ENCODE measurements at places on chromosomes 2 and 18.

DNA sequence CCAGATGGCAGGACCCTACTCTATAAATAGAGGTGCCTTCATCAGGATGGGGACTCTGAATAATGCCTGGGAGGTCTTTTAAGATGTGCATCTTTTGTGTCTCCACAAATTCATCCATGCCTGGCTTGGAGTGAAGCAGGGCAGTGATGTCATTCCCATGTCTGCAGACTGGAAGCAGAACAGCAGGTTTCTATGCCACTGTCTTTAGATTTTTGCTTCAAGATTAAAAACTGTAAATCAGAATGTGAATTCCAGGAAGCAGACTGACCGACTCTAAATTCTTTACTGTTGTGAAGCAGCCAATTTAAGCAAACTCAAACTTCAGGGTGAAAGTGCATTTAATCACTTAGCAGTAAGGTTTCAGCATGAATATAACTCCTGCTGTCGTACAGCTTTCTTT is 159.3 kb downstream of the SCG2 start:
- no peak for DNase-seq

DNA sequence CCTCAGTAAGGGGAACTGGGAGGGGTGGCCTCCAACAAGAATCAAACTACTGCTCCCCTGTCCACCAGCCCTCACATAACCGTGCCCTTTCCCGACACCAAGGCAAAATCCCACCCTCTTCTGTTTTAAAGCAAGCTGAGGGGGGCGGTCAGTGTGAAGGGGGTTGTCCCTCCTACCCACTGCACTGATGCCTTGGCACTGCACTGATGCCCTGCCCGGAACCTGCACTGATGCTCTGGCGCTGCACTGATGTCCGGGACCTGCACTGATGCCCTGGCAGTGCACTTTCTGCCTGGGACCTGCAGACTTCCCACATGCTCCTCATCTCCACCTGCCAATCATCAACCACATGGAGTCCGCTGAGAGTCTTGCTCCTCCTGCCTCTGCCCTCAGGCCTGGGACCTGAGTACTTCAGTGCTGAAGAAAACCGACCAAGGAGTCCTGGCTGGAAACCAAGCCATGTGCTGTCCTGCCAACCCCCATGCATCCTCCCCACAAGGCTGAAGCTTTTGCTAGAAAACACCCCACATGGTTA is 179.5 kb downstream of the SMAD2 start:
- DNase-seq, result no peak

DNA sequence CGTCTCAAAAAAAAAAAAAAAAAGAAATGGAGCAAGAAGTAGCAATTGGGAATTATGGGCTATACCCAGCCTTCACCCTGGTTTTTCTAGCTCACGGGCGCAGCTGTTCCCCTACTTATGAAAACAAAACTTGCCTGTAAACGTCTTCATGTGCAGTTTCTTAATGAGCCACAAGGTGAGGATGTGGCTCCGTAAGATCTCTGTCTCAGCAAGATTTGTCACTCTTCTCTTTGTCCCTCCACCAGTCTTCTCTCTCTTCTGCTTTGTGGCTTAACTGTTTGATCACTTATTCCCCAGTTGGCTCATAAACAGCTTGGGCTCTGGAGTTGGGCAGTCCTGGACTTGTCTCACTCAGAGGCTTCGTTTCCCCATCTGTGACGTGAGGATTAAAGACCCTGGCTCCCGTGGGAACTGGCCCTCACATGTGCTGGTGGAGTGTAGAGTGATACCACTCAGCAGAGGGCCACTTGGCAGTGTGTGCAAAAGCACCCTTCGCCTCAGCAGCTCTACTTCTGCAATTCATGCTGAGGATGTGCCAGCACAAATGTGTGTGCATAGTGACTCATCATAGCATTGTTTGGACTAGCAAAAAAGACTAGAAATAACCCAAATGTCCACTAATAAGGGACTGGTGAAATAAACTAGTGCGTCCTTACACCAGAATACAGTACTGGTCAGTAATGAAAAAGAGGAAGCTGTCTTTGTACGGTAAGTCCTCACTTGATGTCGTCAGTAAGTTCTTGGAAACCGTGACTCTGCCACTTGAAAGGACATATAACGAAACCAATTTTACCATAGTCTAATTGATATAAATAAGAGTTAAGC is 8.7 kb downstream of the CEP68 start:
- no peak for DNase-seq

DNA sequence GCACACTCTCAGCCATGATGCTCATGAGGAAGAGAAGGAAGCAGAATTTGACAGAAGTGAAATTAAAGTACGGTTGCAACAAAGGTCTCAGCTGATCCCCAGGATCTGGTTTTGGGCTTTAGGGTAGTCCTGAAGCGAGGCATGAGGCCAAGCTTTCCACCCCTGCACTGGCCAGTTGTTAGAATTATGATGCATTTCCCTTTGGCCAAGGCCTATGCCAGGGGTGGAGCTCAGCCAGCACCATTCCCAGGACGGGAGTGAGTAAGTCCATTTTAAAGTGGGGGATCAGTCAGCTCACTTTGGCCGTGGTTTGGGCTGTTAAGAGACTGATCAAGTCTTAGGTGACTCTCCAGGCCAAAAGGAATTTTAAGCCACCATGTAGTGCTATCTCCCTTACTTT is 314.5 kb upstream of the MMADHC start:
- no peak for DNase-seq

DNA sequence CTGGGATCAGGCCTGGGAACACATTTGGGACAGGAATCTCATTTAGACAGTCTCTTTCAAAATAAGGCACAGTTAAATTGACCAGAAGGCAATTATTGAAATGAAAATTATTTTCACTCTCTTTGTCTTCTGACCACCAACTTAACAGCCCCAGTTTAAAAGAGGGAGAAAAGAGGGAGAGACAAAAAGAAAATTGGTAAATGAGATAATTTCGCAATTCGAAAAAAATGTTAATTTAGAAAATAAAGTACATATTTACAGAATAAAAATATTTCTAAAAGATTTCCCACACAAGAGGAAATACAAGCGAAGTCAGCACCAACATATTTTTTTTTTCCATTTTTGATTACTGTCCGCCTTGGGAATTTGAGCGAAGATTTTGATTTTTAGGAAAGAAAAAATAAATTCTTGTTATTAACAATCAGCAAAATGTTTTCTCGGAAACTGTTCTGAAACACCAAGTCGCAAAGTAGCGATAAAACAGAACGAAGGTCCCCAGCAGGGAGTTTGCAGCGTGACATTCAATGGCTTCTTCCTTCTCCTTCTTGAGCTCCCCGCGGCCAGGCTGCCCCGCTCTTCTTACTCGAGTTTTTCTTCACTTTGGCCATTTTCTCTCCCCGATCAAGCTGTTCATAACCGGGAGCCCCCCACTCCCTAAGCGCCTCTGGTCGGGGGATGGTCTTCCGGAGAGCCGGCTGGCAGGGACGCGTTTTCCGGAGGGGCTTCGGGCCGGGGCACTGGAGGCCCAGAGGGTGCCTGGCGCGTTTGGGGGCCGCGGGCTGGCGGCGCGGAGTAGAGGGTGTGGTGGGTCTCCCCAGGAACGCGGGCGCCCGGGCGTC is 5.0 kb downstream of the SP9 start:
- DNase-seq, result no peak
